ENCODE measurements at places on chromosomes 3 and 15.

DNA sequence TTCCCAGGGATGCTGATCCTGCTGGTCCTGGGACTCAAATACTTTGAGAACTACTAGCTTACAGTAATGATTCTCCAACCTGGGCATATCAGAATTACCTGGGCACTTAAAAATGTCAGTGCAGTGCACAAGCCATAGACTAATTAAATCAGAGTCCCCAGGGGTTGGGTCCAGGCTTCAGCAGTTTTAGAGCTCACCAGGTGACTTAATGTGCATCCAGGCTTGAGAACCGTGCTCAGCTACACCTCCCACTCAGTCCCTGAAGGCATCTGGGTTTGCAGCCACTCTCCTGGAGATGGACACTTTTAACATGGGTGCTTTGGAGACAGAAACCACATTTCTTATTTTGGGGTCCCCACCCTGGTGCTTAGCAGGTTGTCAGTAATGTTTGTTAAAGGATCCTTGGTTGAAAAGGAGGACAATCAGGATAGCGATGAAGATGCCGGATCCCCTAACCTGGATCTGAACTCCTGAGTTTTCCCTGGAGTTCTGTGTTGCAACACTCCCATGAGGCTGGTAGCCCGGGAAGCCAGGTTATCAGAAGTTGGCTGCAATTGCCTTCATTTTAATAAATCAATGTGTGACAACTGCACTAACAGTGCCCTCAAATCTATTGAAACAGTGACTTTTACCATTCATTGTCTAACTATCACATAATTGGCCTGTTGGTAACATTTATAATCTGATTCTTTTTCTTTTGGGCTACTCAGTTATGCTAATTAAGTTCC is 48.1 kb downstream of the BFSP2 start:
- DNase-seq, result no peak

GRCh38 chr3:13072239-13072599 is 1.0 kb downstream of the IQSEC1 start:
- DNase-seq, result no peak

DNA sequence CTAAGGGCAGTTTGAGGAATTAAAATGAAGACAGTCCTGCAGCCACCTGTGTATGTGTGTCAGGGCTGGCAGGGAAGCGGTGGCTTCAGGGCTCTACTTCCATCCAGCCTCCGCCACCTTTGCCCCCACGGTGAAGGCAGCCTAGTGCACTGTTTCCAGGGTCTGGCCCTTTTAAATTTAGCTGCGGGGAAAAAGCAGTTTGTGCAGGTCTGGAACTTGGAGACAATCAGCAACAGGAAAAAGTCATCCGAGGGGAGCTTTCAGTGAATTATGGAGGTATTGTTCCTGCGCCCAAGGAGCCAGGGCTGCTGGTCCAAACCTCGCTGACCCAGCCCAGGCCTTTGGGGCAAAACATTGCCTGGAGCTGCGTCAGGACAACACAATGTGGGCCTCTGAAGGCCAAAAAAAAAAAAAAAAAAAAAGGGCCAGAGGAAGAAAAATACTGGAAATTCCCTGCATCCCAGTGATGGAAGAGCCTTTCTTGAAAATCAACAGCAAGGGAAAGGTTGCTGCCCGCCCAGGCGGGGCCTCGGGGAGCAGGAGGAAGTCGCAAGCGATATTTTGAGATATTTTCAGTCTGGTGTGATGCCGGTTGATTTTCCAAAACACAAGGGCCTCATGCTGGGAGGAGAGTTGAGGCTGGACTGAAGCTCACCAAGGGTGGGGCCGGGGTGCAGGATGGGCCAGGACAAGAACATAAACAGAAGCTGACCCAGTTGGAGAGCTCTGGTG is 25.5 kb upstream of the FGD5 start:
- DNase-seq, result no peak

GRCh38 chr3:130935761-130936492 is 42.0 kb downstream of the ATP2C1 start:
- no peak for DNase-seq

DNA sequence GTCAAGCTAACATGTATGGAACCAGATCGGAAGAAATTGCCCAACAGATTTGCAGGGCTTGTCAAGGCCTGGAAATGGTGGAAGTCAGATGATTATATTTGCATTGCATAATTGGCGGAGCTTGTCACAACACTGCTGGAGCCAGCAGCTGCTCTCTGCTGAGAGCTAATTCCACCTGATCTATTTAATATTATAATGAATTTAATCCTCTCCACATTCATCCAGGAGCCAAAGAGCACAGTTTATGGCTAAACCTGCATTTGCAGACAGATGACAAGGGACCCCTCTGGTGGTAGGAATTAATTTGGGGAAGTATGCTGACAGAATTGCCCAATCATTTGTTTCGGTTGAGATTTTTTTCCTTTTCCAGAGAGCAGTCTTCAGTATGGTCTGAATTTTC is 730.2 kb downstream of the TUSC7 start:
- no peak for DNase-seq

GRCh38 chr15:59523702-59524101 is 85.7 kb downstream of the FAM81A start:
- no peak for DNase-seq

DNA sequence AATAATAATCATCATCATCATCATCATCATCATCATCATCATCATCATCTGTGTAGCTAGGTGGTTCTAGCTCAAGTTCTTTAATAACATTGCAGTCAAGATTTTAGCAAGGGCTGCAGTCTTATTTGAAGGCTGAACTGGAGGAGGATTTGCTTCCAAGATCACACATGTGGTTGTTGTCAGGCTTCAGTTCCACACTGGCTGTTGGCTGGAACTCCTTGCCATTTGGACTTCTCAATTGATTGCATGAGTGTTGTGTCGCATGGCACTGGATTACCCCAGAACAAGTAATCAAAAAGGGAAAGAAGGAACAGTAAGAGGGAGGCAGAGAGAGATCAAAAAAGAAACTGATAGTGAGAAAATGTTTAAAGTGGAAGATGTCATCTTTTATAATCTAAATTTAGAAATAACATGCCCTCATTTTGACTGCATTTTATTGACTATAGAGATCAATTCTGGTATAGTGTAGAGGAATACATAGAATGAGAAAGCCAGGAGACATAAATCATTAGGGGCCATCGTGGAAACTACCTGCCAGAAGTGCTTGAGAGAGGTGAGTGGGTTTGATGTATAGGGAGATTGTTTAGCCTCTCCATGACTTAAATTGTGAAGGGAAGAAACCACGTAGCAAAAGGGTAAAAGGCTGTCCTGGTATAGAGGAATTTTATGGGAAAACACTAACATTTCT is 346.6 kb upstream of the RBMS3 start:
- no peak for DNase-seq

DNA sequence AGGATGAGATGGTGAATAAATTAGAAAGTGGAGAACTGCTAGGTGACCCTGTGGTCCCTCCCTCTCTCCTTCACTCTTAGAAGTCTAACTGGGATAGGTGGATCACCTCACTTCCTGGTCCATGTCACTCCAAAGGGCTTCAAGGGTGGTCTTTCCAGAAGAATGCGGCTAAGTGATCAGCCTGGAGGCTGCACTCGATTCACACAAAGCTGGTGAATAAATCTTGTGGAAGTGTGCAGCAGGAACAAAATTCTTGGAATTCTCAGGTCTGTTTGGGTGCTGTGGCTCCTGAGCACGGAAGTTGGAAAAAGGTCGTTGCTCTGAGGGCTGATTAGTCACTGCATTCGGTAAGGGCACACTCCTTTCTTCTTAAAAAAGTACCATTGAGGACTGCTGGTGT is 46.3 kb downstream of the GASK1A start:
- DNase-seq, result no peak

- no peak for DNase-seq
These were observed 16.0 kb downstream of the EIF1B start for GRCh38 chr3:40325465-40325864.

DNA sequence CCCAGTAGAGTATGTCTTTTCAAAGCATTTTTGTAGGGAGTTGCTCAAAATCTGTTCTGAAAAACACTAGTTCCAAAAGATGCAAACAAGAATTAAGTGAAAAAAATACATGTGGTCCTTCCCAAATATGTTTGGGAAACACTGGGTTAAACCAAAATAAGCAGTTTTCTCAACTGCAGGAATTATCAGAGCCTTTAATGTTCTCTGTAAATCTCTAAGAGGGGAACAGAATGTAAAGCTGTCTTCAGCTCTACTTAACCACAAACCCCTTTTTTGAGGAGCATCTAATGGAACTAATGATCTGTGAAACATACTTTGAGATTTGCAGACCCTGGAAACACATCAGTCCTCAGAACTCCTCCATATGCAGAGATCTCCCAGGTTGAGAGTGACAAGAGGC is 9.9 kb downstream of the AQP9 start:
- DNase-seq, result no peak

DNA sequence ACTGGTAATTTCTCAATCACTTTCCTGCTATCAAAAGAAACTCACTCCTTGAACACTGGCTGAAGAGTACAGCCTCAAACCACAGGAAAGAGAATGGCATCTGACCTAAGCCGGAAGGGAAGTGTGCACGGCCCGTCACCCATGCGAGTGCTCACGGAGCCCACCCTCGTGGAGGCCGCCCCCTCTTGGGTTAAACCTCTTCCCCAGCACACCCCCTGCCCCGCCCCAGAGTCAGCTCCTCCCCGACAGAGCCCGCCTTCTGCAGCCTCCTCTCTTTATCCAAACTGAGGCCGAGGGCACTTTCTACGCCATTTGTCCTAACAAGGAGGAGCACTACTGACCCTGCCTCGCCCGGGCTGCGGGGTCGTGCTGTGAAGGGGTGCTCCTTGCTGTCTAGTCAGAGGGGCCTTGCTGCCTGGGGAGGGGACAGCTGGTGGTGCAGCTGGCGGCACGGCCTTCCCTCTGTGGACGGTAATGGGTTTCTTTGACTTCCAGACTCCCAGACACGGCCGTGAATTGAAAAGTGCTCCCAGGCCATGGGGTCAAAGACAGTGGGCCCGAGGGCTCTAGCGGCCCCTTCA is 137.7 kb downstream of the NSMCE3 start:
- DNase-seq, result no peak

- DNase-seq, result no peak
These were observed 125.6 kb downstream of the CD47 start for GRCh38 chr3:107965136-107965655.

DNA sequence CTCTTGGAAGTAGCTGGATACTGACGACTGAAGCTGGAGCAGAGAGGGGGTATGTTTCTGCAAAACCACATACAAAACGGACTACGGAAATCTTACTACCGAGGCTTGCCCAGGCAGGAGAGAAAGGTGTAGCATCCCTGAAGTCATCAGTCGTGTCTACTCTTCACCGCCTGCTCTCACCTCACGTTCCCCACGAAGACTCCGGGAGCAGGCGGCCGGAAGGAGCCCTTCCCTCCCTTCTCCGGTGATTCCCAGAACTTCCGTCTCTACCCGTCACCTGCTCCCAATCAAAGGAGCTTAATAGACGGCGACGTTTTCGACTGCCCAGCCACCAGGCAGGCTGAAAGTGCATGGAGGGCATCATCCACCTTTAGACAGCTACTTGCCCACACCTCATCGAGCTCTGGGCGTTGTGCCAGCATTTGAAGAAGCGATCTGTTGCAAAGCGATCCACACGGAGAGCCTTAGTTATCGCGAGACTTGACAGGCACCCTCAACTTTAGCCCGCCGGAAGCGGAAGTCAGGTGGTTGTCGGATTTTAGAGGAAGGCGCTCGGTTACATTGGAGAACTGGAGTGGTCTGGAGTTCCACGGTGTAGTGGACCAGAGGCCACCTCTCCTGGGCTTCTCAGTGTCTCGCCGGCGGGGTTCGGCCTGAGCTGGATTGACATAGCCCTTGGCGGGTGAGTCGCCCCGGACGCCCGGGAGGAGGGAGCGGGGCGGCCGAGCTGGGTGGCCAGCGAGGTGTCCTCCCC is at the start of gene RAMAC:
RAMAC (plus strand) TSS at position 523 of the 754 bp plus-strand sequence. CDS start 2,809 bp downstream, outside the sequence.
- DNase-seq, result peak; percentile 87

- no peak for DNase-seq
These were observed 40.2 kb upstream of the ZBTB20 start for GRCh38 chr3:115187149-115187757.

GRCh38 chr3:123688241-123688747 is 103.4 kb upstream of the HACD2 start:
- peak; percentile 72 for DNase-seq

DNA sequence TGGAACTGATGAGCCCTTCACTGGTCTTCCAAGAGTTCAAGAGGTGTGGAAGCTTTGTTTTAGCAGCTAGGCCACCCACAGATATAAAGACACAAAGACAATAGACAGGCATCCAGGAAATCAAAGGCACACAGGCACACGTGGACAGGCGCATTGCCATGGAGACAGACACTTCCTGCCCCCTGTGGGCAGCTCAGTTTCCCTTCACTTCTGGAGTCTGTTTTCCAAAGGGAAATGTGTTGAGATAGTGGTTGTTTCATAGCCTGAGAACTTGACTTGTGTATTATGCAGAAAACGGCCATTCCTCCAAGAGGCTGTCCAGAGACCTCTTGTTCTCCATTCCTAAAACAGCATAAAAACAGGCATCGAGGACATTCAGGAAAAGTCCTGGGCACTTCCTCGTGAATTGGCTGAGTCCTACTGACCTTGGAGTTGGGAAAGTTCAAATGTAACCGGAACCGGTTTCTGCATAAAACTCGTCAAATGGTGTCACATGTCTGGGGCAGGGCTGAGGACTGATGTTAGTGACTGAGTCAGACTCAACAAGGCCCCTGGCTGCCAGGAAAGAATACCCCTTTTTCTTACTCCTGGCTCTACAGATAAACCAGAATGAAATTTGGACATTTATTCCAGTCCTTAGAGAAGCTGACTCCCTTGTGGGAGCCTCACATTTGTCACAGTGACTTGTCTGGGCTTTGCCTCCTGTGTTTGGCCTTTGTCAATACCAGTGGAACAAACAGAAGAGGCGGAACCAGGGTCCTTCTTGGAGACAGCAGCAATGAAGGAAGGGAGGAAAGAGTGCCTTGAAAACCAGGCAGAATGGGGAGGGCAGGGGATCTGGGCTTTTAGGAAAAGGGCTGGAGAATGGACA is 1.3 kb downstream of the ALPK3 start:
- DNase-seq, result no peak

DNA sequence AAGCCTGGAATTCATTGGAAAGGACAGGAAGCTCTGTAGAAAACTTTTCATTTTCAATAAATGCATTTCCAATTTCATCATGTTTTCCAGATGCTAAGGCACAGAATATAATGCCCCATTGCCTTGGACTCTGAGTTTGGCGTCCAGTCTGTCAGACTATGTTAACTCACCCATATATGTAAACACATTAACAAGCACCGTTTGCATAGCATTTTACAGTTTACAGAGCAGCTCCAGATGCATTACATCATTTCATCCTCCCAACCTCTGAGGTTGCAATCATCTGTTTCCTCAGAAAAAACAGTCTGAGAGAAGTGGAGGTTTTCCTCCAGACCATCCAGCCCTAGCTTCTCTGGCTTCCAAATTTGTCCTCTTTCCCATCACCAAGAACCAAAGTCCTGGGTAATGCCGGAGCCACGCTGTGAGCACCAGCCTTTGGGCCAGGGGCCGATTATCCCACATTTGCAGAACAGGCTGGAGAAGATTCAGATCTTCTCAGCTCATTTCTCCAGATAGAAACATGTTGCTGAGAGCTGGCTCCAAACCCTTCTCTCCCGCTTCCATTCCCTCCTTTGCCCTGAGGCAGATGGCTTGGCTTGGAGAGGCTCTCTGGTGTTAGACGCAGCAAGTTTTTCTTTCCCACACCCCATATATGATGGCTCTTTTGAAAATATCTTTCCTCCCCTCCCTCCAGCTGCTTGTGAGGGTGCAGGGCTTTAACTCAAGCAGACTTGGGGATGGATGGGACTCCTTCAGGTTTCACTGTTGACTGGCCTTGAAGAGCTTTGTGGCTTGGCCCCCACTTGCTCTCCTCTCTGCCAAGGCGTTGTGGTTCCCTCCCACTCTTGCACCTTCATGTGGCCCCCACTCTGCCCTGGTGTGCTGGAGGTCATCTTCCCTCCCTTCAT is 26.0 kb downstream of the CYP19A1 start:
- DNase-seq, result peak; percentile 89

Measured in AG09319 (cell line).